Mucosa of gallbladder (tissue), 1 donor: ENCODE measurements at places on chromosomes 5 and 9.

GRCh38 chr5:167827766-167828165, 463.7 kb upstream of the WWC1 start:
- no peak for DNase-seq

- no peak for DNase-seq
Observed at GRCh38 chr5:62718324-62718723, 139.7 kb downstream of the LRRC70 start.

DNA sequence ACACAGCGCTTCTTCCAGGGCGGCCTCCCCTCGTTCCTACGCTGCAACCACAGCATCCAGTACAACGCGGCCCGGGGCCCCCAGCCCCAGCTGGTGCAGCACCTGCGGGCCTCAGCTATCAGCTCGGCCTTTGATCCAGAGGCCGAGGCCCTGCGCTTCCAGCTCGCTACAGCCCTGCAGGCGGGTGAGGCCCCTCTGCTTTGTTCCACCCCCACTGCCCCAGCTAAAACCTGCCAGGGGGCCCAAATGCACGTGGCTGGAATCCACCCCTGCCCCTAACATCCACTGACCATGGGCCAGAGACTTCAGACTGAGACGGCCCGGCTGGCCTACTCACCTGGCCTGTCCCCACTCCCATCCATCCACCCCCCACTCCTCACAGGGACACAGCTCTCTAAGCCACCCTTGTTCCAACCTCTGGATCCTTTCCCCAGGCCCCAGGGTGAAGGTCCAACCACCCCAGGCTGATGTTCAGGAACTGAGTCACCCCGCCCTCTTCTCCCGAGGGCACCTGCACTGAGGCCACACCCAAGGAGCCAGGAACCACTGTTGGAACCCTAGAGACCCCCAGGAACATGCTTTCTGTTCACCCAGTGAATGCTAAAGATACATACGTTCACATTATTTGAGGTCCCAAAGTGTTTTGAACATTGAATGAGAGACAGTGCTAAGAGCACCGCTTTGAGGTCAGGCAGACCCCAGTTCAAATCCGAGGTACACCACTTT, 18.9 kb upstream of the ASS1 start:
- no peak for DNase-seq

DNA sequence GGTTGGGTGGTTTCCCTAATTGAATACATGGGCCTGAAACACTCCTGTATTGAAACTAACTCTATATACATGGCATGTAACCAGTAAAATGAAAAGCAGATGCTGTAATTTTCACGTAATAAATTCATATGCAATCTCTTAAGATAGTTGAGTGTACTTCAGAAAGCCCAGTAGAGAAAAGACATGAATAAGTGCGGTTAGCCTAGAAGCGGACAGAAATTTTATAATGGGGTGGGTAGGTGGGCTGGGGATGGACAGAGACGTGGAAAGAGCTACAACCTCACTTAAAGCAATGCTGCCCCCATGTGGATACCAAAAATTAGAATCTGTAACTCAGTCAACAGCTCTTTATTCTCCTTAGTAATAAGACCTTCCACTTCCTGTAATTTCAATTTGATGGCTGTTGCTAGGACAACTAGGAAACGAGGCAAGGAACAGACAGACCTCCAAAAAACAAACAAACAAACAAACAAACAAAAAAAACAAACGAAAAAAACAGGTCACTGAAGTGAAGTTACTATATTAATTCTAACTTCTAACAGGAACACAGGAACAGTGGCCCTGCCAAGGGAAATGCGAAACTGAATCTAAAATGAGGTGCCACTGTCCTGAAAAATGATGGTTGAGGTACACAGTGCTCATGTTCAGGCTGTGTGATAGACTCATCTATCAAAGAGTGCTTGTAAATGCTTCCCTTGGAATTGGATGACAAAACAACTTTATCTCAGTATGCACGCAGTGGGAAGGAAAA, 103.4 kb upstream of the GNA14 start:
- peak; percentile 37 for DNase-seq

DNA sequence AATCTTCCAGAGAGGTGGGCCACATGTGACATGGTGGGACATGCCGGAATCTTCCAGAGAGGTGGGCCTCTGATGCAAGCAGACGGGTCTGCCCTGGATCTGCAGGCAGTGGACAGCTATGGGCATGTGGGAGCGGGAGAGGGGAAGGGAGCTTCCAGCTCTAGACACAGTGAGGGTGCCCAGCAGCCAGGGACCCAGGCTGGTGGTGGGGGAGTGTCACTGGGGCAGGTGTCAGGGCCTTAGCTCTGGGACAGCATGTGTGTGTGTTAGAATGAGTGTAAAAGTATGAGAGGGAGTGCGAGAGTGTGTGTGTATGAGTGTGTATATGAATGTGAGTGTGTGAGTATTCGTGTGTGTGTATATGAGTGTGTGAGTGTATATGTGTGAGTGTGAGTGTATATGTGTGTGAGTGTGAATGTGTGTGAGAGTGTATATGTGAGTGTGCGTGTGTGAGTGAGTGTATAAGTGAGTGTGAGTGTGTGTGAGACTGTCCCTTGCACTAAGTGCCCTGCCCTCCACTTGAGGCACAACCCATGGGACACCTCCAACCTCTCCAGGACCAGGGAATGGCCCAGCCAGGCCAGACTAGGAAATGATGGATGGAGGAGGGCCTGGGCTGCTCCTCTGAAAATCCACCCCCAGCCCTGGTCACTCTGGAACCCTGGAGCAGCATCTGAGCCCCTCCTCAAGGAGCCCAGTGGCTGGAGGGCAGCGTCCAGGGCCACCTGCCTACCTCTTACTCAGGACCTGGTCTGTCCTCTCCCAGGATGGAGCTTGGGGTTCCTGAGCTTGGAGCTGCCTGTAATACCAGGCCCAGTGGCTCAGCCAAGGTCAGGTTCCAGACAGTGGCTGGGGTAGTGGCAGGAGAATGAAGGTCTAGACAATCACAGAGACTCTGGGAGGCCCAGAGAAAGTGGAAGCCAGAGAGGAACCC, 122.2 kb downstream of the C9orf50 start:
- no peak for DNase-seq

- no peak for DNase-seq
Observed at GRCh38 chr9:126791406-126792230, 13.2 kb upstream of the ZBTB43 start.

- DNase-seq, result no peak
Observed at GRCh38 chr5:169201597-169201996, 99.3 kb downstream of the SLIT3 start.
